ENCODE measurements at places on chromosomes 2 and 18.

- no peak for DNase-seq
Observed at GRCh38 chr2:180652794-180653193, 327.6 kb upstream of the UBE2E3 start.

- no peak for DNase-seq
Observed at GRCh38 chr2:203802342-203803052, 65.1 kb upstream of the CTLA4 start.

DNA sequence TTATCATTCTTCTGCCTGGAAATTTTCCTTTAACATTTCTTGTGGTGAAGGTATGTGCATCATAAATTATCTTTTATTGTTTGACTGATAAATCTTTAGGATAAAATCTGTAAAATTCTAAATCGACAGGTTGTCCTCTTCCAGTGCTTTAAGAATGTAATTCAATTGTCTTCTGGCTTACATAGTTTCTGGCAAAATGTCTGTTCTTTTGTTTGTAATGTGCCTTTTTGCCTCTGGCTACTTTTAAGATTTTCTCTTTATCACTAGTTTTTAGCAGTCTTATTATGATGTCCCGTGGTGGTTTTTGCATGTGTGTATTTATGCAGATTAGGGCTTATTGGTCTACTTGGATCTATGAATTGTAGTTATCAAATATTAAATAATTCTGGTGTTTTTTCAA, 203.6 kb upstream of the COPS8 start:
- DNase-seq = no peak

- DNase-seq = no peak
Observed at GRCh38 chr2:42765686-42766085, 1.8 kb upstream of the OXER1 start.

DNA sequence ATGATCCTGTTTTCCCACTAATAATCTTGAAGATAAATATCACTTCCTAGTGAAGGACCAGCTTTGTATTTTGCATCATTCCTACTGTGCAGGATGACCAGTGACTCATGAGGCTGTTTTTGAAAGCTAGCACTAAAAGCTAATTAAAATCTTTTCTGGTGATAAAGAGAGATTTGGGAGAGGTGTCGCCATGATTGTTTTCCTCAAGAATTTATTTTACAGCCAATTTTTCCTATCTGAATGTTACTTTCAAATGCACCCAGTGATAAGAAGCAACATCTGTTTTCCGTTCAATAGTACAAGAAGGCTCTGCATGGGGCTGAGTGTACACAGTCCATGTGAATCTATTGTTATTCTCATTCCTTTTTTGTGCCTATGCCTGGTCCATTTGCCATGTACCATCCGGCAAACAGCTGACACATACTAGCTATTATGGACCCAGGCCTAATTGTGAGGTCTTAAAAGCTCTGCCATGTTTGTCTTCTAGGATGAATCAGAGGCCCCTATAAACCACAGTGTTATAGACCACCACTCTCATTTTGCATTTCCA, 28.4 kb downstream of the MEIS1 start:
- DNase-seq = no peak

- no peak for DNase-seq
Observed at GRCh38 chr18:1657876-1658275, 753.2 kb downstream of the ADCYAP1 start.

DNA sequence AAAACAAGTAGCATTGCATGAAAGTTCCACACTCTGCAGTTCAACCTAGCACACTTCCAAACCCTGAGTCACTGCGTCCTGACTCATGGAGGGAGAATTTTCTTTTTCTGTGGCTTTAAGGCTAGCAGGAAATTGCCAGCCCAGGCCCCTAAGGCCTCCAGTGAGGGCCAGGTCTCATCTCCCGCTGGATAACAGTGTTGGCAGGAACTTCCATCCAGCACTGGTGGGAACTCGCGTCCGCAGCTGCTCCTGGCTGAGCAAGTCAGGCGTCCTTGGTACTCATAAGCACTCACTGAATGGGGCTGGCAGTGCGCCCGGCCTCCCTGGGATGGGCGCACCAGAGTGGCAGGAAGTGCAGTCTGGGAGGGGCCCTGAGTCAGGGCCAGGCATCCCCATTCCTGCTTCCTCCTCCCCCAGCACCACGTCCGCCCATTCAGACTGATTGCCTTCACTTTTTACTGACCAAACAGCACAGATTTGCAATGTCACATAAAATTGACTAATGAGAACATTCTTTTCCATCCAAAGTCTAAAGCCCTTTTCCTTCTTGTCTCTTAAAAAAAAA, 14.3 kb downstream of the MALL start:
- peak; percentile 98 for DNase-seq

DNA sequence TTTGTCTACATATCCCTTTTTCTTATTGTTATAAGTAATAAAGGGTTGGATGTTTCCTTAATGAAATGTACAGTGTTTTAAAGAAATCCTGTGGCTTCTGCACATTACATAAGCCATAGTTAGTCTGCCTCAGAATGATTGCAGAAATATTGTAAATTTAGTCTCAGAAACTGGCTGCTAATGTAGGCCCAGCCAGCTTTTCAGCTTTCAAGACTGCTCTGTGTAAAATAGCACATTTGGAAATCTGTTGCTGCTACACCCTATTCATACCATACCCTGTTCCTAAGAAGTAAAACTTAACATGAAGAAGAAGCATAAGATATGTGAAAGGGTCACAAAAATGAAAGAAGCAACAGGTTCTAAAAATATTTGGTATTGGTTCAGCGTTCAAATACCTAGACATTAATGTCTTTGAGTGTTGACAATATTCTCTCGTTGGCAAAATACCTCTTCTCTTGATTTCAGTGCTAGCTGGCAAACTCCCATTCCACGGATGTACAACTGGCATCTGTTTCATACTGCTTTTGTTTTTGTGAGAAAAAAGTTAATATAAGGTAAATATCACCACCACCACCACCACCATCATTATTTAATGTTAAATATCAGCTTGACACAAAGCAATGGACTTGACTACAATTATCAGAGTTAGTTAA, 19.2 kb upstream of the NCKAP1 start:
- DNase-seq = no peak

DNA sequence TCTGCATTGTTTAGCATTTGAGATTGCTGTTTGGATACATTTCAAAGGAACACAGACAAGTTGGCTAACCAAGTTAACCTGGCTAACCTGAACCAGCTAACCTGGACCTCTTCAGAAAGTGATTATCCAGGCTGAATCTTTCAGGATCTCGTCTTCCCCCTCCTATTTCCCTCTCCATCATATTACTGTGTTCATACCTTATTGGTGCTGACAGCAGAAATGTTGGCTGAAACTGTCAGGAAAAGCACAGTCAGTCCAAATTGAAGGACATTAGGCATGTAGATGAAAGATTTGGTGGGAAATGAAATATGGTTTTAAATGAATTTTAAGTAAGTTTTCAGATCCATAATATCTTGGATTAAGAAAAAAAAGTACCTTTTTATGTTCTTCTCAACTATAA, 92.5 kb upstream of the NEUROD1 start:
- DNase-seq = no peak

- no peak for DNase-seq
Observed at GRCh38 chr2:68792751-68793150, 58.1 kb downstream of the ARHGAP25 start.

DNA sequence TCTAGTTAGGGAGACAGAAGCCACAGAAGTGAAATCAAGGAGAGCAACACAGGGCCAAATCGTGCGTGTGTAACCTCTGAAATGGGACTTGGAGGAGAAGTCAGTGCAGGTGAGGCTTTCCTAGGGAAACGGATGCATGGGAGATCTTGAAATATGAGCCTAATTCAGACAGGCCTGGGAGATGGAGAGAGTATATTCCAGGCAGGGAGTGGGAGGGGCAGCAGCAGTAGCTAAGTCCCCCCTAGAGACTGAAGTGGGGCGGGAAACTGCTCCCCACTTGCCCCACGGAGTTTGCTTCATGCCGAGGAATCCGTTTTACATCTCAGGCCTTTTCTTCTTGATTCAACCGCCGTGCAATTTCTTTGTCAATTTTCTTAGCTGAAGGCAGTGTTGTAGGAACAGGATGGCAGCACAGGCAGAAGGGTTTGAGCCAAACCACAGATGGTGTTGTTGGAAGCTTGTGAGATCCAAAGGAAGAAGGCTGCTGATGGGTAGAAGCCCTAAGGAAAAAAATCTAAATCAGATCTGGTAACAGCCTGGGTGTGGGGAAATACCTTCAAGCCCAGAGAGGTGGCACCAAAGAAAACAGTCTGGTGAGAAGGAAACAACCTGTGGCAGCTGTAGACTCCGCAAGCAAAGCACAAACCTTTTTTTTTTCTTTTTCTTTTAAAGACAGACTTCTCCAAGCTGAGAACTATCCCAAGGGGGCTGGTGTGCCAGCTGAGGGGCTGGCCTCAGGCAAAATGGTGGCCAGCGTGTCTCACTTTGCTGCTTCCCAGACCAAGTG, 40.2 kb downstream of the EPAS1 start:
- DNase-seq = no peak

GRCh38 chr2:207330912-207331311, 165.2 kb upstream of the KLF7 start:
- peak; percentile 74 for DNase-seq

GRCh38 chr18:41370740-41371139, 584.3 kb upstream of the PIK3C3 start:
- DNase-seq = no peak

- no peak for DNase-seq
Observed at GRCh38 chr2:241788135-241788534, 11.5 kb downstream of the GAL3ST2 start.

- DNase-seq = no peak
Observed at GRCh38 chr18:7565677-7566076, 1.4 kb upstream of the PTPRM start.

GRCh38 chr18:54255141-54255540, 14.2 kb upstream of the POLI start:
- no peak for DNase-seq

GRCh38 chr2:54429811-54430551, 26.1 kb upstream of the SPTBN1 start:
- DNase-seq = no peak

DNA sequence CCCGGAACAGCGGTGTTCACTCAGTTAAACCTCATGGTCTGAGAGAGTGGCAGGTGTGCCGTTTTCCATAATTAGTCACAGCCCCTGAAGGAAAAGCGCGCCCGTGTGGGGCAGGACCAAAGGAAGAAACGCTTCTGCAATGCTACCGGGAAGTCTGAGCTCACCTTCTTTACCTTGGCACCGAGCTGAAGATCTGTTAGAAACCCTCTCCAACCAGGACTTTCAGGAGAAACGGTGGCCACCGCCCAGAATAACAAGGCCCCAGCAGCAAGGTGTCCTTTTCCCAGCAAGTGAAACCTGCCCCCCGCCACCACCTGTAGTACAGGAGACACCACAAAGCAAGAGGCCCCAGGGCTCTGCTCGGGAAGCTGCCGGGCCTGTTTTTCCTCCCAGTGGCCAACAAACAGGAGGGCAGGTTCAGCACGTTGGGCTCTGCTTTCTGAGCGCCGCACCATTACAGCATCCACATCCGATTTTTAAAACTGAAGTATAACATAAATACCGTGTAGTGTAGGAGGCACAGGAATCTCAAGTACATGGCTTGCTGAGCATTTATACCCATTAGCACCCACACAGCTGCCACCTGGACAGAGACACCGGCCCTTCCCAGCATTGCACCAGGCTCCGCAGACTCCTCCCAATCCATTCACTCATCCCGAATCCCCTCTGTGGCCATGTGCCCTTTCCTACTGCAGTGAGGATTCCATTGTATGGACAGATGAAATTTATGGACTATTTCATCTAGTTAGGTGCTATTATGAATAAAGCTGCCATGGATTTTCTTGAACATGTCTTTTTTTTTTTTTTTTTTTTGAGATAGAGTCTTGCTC, 121.8 kb upstream of the RIOK3 start:
- DNase-seq = no peak

DNA sequence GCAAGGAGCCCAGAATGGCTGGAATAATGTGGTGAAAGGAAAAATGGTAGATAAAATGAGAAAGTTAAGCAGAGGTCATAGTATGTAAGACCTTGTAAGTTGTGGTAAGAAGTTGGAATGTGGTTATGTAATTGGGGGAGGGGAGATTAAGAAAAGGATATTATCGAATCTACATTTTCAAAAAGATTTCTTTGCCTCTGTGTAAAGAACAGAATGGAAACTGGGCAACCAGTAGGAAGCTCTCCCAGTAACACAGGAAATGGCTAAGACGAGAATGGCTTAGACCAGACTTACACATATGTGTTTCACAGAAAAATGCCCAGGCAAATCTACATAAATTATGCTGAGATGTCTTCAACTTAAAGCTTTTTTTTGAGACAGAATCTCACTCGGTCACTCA, 13.2 kb downstream of the MEMO1 start:
- DNase-seq = no peak

DNA sequence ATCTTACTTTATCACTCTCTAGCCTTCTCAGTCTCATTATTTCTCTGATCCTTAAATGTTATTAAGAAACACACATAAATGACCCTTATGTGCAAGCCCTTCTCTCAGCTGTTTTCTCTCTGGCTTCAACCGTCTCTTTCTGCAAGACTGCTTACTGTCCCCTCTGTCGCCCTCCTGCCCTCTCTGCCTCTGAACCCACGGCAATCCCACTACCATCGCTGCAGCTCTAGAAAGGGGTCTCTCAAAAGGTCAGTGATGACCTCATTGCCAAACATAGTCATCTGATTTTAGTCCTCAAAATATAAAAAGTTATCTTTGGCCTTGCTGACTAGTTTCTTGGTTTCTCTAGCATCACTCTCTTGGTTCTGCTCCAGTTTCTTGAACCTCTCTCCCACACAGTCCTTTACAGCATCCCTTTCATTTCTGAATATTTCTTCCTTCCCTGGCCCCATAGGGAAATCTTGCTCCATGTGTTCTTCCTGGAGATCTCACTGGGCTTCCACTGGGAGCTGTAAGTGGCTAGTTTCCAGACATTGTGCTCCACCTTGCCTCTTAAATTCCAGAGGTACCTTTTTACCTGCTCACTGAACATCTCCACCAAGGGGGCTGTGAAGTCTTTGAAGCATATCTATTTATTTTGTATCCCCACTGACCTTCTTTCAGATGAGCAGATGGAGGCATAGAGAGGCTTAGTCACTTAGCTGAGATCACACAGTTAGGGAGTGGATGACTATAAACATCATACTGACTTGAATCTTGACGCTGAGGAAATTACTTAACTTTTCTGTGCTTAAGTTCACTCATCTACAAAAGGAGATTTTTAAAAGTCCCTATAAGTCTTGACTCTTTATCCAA, 96.2 kb downstream of the PDE1A start:
- no peak for DNase-seq

Measured in AG04450 (cell line).